GM23248 (cell line): ENCODE measurements at places on chromosomes 3 and 15.
A peak's percentile ranks its signal among the peaks of the same experiment; 100 is the strongest.

GRCh38 chr3:29153811-29154210, 127.1 kb upstream of the RBMS3 start:
- DNase-seq, result no peak

DNA sequence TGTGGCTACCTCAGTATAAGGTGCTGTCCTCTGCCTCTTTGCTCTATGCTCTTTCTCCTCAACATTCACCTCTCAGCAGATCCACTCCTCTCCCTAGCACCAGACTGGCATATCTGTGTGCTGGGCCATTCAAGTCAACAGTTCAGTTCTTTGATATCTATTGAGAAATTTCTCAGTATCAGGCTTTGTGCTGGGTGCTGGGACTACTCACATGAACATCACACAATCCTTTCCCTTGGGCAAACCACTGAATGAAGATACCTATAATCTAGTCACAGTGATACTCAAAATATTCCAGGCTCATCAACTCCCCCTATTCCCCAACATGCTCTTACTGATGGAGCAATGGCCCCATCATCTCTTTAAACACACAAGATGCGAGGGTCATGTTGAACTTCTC, 120.8 kb downstream of the RPL22L1 start:
- DNase-seq, result no peak

GRCh38 chr3:21170964-21171363, 580.0 kb downstream of the ZNF385D start:
- DNase-seq, result peak; percentile 26

DNA sequence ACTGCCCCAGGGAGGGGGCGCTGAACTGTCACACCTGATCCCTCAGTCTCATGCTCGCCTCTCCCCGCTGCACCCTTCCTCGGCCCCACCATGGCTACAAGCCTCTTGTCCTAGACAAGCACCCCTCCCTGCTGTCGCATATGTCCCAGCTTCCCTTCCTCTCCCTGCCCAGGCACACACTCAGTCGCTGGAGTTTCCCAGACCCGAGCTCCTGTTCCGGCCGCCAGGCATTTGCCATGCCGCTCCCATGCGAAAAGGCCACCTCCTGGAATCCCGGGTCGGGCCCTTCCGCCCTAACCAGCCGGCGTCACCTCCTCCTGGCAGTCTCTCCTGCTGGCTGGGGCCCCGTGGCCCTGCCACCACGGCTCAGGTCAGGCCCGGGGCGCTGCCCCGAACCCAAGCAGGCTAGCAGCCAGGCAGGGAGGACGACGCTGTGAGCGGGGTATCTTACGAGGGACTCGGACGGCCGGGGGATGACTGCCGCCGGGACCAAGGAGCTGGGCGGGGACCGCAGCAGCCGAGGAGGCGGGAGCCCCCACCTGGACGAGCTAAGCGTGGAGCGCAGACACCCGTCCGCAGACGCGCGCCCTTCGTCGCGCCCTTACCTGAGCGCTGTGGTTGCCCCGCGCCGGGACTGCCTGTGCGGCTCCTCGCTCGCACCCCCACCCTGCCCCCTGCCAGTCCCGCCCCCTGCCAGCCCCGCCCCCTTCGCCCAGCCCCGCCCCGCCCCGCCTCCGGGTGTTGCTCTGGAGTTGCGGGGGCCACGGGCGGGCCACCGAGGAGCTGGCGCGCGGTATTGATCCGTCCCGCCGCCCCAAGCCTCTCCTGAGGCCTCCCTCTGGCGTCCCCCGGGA, at the start of gene ALS2CL:
Gene ALS2CL (minus strand): TSS at position 642 of the 854 bp plus-strand sequence. CDS start 4,239 bp downstream, outside the sequence.
- peak; percentile 66 for DNase-seq

DNA sequence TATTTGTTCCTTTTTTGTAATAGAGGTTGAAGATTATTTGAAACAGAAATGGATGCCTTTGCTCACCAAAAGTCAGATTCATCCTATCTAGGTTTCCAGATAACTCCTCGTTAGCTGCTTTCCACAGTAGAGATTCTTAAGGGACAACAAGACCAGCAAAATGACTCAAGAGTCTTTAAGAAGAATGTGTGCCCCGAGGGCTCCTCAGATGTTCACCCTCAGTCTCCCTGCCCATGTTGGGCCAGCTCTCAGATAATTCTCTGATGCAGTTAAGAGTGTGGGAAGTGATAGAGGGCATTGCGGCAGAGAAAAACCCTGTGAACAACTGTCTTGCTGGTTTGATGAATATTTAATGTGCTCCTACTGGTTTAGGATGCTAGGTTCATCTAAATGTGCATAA, 251.1 kb downstream of the PTPRG start:
- DNase-seq, result no peak

DNA sequence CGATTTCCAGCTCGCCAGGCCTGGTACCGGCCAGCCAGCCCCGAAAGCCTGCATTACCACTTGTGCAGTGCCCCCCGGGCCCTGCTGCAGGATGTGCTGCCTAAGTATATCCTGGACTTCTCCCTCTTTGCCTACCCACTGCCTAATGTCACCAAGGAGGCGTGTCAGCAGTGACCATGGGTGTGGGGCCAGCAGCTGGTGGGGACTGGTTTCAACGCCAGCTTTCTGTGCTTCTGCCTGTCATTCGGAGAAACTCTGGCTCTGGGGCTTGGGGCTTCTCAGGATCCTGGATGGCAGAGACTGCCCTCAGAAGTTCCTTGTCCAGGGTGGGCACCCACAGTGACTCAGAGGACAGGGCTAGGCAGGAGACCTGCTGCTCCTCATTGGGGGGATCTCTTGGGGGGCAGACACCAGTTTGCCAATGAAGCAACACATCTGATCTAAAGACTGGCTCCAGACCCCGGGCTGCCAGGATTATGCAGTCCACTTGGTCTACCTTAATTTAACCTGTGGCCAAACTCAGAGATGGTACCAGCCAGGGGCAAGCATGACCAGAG, 1.5 kb downstream of the CHST14 start:
- DNase-seq, result no peak

GRCh38 chr3:107668416-107668815, 145.7 kb downstream of the BBX start:
- no peak for DNase-seq

DNA sequence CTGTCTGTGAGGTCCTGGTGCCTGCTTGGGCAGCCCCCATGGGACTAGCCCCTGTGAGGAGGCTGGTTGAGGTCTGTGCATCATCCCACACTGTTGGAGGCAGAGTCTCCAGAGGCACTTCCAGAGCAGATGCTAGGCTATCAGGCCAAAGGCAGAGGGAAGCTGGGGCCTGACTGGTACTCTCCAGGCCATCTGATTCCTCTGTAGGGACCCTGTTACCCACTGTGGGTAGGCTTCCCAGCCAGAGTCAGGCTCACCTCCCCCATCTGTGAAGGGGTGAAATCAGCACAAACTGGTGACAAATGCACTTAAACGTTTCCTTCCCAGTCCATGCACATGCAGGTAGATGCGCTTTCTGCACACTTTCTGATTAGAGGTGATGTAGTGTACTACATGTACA, 212.6 kb upstream of the TOPAZ1 start:
- DNase-seq, result no peak

DNA sequence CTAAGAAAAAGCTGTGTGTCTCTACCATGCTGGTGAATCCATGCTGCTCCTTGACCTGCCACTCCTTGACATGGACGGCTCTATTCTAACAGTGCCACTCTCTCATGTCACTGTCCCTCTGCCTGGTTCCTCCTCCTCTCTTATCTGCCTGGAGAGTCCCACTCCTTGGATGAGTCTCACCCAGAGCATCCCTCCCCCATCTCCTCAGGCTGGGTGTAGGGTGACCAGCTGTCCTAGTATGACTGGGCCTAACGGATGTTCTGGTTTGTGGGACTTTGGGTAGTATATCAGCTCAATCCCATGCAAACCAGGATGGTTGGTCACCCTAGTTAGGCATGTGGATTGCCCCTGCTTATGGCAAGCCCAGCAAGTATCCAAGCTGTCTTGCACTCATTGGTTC, 54.3 kb downstream of the LIPC start:
- DNase-seq, result no peak

DNA sequence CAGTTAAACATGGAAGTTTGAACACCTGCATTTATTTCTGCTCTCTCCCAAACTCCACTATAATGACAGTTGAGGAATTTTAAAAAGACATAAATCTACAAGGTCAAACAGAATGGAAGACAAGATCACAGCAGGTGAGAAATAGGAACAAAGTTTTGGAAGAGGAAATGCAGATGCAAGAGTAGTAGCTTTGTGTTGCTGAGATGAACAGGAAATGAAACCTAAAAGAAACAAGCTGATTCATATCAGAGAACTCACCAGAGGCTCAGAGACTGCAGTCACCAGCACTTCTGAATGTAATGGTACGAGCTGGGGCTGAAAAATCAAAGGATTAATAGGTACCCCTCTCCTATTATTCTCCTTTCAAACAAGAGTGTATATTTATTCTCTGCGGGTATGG, 459.9 kb downstream of the RAP2B start:
- no peak for DNase-seq

GRCh38 chr15:63169788-63170187, 12.5 kb upstream of the RPS27L start:
- DNase-seq, result no peak
